ENCODE measurements at places on chromosomes 5 and 9.

DNA sequence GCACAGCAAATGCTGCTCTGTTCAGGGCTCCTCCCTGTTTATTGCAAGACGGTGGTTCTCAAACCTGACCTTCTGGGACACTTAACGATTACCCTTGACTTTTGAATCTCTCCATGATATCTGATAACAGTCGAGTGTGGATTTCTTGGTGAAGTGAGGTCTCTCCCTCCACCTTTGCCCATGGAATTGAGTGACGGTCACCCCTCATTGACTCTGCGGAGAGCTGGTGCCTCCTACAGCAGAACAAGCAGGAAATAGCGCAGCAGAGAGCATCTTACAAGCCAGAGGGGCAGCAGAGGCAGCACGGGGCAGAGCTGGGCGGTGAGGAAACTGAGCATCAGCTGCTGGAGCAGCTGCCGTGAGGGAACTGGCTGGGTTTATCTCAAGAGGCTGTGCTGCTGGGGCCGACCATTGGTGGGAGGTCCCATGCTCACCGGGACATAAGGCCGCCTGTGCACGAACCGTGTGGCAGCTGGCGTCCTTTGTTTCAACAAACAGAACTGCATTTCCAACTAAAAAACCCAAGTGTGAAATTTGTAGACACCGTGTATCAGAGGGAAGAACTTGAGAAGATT, 189.8 kb downstream of the MTRR start:
- DNase-seq = no peak

DNA sequence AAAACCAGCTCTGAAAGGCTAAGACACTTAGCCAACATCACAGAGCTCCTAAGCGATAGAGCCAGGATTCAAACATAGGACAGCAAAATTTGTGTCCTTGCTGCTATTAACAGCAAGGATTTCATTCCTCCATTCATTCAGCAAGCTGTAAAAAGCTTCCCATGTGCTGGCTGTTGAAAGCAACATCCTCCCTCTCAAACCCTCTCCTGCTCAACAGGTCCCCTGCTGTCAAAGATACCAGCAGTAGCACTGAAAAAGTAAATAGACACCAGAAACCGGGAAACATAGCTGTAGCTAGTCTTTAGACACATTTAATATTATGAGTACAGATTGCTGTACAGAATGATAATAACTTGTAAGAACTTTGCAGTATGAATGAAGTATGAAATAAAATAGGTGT, 52.6 kb upstream of the ADAMTSL1 start:
- DNase-seq = no peak

GRCh38 chr9:87849144-87849758, 33.4 kb upstream of the SPATA31E1 start:
- no peak for DNase-seq

GRCh38 chr5:93704996-93705395, 36.4 kb downstream of the POU5F2 start:
- no peak for DNase-seq

GRCh38 chr9:29208670-29209069, 1635.4 kb upstream of the C9orf72 start:
- DNase-seq = peak; percentile 55

DNA sequence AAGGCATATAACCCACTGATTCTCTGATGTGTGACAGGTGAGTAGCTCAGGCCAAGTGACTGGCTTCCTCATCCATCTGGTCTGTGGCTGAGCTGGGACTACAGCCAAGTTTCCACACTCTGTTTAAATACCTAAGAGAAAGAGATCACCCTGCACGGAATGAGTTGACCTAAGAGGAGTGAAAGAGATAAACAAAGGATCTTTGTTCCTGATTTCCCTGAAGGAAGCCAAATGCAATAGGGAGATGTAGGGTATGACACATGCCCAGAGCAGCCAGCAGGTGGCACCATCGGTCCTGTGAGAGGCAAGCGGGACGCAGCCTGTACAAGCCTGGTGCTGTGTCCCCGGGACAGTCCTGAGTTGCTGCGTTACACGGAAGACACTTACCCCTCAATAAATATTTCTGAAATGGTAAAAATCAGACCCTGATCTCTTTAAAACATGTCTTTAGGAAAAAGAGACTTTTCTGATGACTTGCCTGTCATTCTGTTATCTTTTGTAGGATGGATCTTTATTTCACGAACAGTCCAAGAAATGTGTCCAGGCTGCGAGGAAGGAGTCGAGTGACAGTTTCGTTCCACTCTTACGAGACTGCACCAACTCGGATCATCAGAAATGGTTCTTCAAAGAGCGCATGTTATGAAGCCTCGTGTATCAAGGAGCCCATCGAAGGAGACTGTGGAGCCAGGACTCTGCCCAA, 41.1 kb downstream of the GALNT12 start:
- DNase-seq = peak; percentile 91

DNA sequence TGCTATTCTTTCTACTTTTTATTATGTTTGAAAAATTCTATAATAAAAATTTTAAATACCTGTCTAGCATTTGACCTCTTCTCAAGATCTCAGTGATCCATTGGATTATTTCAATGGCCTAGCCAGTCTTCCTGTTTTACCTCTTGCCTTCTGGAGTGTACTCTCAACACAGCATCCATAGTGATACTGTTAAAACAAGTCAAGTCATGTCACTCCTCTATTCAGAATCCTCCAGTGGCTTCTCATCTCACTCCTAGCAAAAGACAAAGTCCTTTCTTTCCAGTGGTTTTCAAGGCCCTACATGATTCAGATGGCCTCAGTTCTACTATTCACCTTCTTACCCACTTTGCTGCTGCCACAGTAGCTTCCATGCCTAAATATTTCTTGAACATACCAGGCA, 1.8 kb downstream of the MARVELD2 start:
- DNase-seq = no peak

DNA sequence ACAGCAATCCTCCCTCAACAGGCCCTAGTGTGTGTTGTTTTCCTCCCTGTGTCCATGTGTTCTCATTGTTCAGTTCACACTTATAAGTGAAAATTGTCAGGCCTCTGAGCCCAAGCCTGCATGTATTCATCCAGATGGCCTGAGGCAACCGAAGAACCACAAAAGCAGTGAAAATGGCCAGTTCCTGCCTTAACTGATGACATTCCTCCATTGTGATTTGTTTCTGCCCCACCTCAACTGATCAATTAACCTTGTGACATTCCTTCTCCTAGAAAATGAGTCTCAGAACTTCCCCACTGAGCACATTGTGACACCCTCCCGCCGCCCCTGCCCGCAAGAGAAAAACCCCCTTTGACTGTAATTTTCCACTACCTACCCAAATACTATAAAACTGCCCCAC, 17.4 kb upstream of the TRPC7 start:
- no peak for DNase-seq

GRCh38 chr9:137791947-137792346, 85.6 kb upstream of the CACNA1B start:
- DNase-seq = no peak
